MCF 10A (cell line): ENCODE measurements at places on chromosomes 1 and 21. TPM values are rescaled to one million over a fixed set of nuclear protein-coding genes. Genes with fewer than 3 reads are reported as not detected.

DNA sequence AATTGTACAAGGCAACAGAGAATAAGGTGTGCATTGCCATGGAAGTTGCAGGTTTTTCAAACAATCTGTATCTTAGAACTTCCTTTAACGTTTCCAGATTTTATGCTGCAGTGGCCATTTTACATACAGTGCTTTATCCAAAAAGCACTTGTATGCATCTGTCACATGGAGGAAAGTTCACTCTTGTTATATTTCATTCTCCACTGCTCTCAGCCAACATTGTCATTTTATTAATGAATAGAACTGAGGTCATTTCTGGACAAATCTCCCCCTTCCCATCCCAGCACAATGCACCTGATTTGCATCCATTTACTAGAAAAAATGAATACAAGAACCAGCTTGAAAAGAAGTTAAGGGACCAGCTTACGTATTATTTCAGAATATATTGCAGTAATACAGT lies 342.0 kb downstream of the USP25 start:
- no peak for DNase-seq

DNA sequence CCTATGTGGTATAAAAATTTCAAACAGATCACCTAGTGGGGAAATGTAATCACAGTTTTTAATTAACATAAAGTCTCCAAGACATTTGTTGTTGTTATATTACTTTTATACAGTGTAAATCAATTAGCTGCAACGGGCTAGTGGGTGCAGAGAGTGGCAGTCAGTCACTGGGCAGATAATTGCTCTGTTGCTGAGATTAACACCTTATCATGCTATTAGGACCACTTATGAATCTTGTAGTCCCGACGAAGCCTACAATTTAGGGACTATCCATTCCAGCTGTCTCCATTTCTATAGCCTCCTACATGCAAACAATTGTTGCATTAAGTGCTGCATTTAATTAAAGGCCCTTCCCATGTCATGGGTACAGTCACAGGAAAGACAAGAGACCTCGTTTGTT lies 158.9 kb upstream of the PROX1 start:
- DNase-seq: no peak

DNA sequence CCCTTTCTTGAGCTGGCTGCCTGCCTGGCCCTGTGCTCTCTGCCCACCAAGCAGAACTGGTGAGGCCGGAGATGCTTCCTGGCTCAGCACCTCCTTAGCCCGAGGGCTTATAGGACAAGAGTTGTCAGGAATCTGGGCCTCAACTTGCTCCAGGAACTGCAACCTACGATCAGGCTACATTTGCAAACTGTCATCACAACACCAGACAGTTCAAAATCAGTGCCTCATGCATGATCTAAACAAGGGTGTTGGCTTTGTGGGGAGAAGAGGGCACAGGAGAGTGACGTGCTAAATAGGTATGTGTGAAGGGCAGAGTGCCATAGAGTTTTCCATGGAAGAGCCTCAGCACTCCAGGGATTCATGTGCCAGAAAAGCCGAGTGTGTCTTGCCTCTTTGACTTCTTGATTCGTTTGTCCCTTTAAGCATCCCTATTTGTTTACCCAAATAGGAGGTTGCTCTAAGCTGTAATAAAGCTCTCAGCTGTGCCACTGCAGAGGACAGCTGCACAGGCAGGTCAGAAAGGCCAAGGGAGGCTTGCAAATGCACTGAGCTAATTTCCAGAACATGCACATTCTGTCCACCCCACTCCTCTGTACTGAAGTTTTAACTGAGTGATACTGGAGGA lies 30.2 kb upstream of the NEK2 start:
- peak; percentile 83 for DNase-seq

Gene OR10Z1
- not detected in 2 replicates for total RNA-seq

GRCh38 chr1:25727635-25728286 lies 72.2 kb upstream of the SELENON start:
- no peak for DNase-seq

Gene GJB4
- 0.27 and 0.28 TPM in 2 replicates for total RNA-seq

Gene MYBPH
- not detected in 2 replicates for total RNA-seq

DNA sequence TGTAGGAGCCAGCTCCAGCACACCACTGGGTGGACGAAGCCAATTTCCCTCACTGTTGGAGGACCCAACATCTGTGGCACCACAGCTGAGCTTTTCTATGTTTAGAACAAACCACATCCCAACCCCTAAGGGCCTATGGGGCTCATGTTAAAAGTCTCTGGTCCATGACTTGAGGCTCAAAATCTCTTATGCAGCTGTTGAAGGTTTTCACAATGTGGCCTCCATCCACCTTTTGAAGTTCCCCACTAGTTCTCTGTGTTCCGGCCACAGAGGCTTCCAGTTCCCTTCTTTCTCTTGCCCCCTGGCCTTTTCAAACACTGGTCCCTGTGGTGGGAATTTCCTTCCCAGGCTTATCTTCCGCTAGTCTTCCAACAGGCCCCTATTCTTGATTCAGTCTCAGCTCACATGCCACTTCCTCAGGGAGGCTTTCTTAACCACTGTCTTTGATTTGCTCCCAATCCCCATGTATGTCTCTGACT lies 3.9 kb upstream of the IFNLR1 start:
- DNase-seq: no peak

GRCh38 chr1:234848972-234849649 lies 239.1 kb upstream of the IRF2BP2 start:
- DNase-seq: peak; percentile 37

GRCh38 chr1:58813361-58813760 lies 29.5 kb upstream of the JUN start:
- DNase-seq: no peak

DNA sequence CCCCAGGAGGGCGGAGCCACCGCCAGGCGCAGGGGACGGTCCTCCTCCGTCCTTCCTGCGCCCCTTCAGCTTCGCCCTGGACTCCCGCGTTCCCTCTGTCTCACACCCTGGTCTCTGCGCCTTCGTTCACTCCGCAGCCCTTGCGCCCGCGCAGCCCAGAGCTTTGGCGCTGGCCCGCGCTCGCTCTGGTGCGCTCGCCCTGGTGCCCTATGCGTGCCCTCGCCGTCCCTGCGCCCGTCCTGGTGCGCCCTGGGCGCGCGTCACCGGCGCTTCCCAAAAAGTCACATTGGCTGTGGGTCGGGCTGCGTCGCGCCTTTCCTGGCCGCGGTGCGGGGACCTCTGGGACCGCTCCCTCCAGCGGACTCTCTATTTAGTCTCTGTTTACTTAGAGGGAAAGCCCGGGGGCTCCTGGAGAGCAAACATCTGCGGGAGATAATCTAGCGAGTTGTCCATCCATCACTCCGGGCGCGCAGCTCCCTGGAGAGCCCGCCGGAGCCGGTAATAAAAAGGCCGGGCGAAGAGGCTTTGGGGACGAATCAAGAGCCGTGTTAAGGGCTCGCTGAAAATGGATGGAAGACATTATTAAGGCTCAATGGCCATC lies 178.6 kb downstream of the PRDM16 start:
- DNase-seq: no peak
